ENCODE measurements at places on chromosomes 13 and 19.

- no peak for DNase-seq
Observed at GRCh38 chr19:13343514-13343913, 162.8 kb downstream of the CACNA1A start.

GRCh38 chr19:13024126-13024950 lies 29.1 kb downstream of the NFIX start:
- no peak for DNase-seq

DNA sequence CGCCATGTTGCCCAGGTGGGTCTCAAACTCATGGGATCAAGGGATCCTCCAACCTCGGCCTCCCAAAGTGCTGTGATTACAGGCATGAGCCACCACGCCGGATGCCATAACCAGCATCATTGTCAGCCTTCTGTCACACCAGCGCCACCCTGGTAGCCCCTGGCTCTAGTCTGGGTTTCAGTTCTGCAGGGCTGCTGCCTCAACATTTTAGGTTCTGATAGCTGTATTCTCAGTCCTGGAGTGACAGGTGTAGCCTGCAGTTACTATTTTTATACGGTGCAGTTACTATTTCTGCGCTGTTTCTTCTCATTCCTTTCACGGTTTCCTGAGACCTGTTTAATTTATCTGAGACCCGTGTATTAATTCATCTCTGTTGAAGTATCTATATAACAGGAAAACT lies 57.1 kb downstream of the TRPM4 start:
- no peak for DNase-seq

DNA sequence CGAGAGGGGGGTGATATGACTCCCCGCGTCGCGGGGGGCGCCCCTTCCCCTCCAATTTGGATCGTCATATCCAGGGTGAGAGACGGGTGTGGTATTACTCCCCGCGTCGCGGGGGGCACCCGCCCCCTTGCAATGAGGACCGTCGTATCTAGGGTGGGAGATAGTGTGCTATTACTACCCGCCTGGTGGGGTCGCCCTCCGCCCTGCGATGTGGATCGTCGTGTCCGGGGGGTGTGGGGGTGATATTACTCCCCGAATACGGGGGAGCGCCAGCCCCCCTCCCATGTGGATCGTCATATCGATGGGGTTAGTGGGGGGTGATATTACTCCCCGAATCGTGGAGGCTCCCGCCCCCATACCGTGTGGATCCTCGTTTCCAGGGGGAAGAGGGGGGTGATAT lies 29.2 kb upstream of the RGCC start:
- DNase-seq, result no peak

GRCh38 chr13:111359237-111359915 lies 38.9 kb downstream of the TEX29 start:
- no peak for DNase-seq

DNA sequence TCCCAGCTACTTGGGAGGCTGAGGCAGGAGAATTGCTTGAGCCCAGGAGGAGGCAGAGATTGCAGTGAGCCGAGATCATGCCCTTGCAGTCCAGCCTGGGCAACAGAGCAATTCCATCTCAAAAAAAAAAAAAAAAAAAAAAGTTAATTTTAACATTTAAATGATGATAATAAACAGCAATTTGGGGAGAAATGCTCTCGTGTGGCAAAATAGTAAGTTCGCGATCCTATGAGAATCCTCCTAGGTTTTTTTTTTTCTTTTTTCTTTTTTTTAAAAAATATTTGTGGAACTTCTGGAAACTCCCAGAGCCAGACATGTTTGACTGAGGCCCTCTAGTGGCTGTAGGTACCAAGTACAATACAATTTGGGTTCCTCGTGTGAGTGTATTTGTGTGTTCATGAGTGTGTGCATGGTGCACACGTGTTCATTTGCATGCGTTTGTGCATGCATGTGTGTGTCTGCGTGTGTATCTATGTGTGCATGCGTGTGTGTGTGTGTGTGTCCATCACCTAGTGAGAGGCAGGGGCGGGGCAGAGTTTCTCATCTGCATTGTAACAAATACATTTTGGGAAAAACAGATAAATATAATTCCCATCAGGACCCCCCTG lies 31.2 kb downstream of the TMPRSS9 start:
- no peak for DNase-seq

DNA sequence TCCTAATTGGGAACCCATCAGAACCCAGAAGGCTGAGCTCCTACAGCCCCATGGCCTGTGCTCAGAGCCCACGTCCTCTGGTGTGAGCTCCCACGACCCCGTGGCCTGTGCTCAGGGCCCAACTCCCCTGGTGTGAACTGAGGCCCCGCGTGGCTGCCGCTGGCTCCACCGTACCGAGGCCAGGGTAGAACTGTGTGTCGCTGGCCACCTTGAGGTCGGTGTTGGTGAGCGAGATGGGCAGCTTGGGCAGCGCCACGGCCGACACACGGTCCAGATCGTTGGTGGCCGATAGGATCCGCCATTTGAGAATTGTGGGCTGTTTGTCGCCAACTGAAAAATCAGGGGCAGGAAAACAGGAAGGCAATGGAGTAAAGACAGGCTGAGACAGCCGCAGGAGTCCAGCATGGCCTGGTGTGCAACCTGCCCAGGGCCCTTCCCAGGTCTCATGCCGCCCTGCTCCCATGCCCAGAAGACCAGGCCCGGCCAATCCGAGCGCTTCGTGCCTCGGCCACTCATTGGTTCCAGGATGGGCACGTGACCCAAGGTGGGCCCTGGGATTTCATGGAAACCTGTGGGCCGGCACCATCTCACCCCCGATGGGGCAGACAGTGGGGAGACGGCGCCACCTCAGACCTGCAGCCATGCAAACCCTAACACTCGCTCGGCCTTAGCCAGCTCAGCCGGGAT lies 11.5 kb downstream of the MED16 start:
- DNase-seq, result no peak

DNA sequence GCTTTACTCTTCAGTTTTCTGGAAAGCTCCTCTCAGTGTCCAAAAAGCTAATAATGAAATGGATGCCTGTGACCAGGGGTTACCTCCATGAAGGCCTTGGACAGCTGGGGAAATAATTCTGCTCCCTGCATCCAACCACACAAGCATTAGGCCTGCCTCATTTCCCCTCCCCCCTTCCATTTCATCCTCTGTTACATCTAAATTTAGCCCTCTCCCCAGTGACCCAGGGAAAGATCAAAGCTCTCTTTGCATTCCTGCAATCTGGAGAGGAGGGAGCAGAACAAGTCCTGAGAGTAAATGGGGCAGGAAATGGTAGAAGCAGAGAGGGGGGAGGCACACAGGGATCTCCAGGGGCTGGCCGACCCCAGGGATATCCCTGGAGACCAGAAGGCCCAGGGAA lies 452.7 kb downstream of the TSHZ3 start:
- no peak for DNase-seq

DNA sequence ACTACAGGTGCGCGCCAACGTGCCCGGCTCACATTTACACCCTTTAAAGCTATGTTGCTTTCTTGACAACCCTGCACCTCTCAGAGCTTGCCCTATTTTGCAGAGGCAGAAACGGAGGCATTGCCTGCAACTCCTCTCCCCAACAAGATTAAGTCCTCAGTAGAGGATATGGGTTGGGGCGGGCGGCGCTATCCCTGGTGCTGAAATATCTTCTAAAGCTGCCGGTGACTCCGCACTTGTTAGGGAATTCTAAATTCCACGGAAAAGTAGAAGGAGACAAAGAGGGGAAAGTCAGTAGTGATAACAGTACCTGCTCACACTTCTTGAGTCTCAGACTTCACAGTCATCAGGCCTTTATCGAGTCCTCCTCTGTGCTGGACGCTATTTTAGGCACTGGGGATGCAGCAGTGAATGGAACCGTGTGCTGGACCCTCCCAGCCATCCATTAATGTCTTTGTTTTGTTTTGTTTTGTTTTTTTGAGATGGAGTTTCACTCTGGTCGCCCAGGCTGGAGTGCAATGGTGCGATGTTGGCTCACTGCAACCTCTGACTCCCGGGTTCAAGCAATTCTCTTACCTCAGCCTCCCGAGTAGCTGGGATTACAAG lies 18.0 kb downstream of the SLC5A5 start:
- no peak for DNase-seq

- DNase-seq, result no peak
Observed at GRCh38 chr19:46349311-46349993, 2.6 kb downstream of the PPP5C start.
